ENCODE measurements at places on chromosomes 12 and 14.

DNA sequence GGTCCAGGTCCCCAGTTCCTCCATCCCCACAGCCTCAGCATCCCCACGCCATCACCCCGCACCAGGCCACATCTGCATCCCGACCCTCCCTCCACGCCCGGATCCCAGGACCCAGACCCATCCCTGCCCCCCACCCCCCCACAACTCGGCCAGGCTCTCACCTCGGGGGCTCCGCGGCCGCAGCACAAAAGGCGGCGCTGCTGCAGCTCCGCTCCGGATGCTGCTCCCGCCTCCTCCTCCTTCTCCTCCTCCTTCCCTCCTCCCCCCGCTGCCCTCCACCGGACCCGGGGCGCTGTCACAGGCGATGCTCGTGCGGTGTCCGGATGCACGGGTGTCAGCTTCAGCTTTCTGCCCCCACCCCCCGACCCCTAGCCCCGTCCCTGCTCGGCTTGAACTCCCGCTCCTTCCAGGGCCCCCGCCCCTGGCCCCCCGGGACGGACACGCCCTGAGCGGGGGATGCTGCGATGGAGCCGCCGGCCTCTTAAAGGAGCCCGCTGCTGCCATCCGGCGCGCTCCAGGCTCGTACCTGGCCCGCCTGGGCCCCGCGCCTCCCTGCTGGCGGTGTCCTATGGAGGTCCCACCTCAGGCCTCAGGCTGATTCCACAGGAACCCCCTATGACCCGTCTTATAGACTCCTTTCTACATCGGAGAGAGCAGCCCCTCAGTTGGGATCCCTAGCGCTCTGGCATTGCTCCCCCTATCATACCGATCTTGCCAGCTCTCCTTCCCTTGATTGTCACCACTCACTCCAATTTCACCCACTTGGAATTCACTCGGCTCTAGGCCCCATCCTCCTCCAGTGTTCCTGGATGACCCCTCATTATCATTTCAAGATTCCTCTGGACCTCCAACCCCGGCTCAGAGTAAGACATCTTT, at the start of gene MAP3K12:
MAP3K12 (minus strand) TSS at position 193 of the 876 bp plus-strand sequence. CDS start 12,067 bp downstream, outside the sequence.
- H3K27ac ChIP-seq, result peak within 1 kb of the TSS; percentile 99
- no peaks in the 10 kb centered on the region for H3K36me3 ChIP-seq
- H3K4me3 ChIP-seq, result no peak within 1 kb of the TSS
- DNase-seq, result peak; percentile 48
- no peaks in the 10 kb centered on the region for H3K27me3 ChIP-seq

DNA sequence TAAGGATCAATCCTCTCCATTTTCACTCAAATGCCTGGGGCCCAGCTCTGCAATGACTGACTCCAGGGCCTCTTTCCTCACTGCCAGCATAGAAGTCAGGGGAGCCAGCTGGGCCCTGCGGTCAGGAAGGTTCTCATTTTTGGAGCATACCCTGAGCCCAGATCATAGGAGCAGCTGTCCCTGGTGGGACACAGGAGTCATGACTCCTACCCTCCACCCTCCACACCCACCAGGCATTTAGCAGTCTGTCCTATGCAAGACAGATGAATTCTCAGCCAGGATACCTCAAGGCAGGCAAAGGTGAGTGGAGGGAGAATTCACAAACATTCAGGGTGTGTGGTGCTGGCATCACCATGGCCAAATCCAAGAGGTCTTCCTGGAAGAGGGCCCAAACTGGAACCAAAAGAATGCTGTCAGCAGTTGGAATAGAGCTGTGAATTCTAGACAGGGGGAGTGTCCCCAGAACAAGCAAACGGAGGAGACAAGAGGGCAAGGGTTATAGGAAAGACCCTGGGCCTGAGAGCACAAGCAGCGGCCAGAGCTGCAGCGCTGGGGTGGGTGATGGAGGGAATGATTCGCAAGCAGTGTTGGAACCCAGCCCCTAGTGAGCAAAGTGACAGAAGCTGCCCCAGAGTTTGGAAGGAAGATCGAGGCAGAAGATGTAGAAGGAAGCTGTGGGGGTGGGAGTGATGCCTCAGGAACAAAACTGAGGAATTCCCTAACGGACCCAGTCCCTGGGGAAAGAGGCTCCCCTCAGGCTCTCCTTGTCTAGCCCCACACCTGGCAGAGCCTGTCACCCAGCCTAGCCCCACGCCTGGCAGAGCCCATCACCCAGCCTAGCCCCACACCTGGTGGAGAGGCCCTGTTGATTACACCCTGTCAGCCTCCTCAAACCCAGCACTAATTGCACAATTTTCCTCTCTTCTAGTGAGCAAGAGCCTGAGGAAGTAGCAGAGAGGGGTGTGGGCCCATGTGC, 4.5 kb upstream of the REM2 start:
- peaks cover 4% of the 10 kb centered on the region for H3K36me3 ChIP-seq
- peaks cover 19% of the 10 kb centered on the region for H3K4me1 ChIP-seq
- no peaks in the 10 kb centered on the region for H3K27me3 ChIP-seq
- no peak for DNase-seq
- no peak overlapping the region for H3K4me3 ChIP-seq

GRCh38 chr14:75068294-75069120, 934 bp upstream of the ZC2HC1C start:
- no peaks in the 10 kb centered on the region for H3K36me3 ChIP-seq
- no peaks in the 10 kb centered on the region for H3K27me3 ChIP-seq
- peak overlapping the region; percentile 91 for H3K27ac ChIP-seq
- DNase-seq, result no peak
- peak overlapping the region; percentile 6 for H3K4me3 ChIP-seq

- H3K36me3 ChIP-seq, result no peaks in the 10 kb centered on the region
- no peak for DNase-seq
- H3K4me1 ChIP-seq, result peaks cover 49% of the 10 kb centered on the region
- no peaks in the 10 kb centered on the region for H3K27me3 ChIP-seq
These were observed 46.4 kb upstream of the CHST11 start for GRCh38 chr12:104410326-104410725.

DNA sequence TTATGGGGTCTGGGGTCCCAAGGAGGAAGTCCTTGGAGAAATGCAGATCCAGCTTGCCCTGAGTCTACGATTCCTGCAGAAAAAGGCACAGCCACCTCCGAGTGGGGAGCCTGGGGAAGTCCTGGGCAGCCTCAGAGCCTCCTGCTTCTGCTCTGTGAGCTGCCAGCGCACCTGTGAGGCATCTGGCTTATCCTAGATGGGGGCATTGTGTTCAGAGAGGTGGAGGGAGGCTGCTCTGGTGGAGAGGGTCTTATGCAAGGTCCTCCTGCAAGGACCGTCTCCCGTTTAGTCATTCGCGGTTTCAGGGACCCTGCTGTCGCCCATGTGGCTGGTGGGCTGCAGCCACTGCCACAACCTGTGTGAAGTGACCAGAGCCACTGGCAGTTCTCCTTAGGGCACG, 53.0 kb upstream of the PRMT8 start:
- H3K4me1 ChIP-seq, result no peaks in the 10 kb centered on the region
- H3K36me3 ChIP-seq, result no peaks in the 10 kb centered on the region
- H3K27me3 ChIP-seq, result no peaks in the 10 kb centered on the region
- DNase-seq, result no peak

GRCh38 chr12:75979181-75979580, 52.4 kb downstream of the PHLDA1 start:
- H3K4me3 ChIP-seq, result no peak overlapping the region
- H3K27me3 ChIP-seq, result no peaks in the 10 kb centered on the region
- no peak for DNase-seq

- H3K36me3 ChIP-seq, result no peaks in the 10 kb centered on the region
- peak; percentile 56 for DNase-seq
- H3K27ac ChIP-seq, result peak overlapping the region; percentile 34
These were observed 320.6 kb downstream of the RAD51B start for GRCh38 chr14:68140076-68140741.

DNA sequence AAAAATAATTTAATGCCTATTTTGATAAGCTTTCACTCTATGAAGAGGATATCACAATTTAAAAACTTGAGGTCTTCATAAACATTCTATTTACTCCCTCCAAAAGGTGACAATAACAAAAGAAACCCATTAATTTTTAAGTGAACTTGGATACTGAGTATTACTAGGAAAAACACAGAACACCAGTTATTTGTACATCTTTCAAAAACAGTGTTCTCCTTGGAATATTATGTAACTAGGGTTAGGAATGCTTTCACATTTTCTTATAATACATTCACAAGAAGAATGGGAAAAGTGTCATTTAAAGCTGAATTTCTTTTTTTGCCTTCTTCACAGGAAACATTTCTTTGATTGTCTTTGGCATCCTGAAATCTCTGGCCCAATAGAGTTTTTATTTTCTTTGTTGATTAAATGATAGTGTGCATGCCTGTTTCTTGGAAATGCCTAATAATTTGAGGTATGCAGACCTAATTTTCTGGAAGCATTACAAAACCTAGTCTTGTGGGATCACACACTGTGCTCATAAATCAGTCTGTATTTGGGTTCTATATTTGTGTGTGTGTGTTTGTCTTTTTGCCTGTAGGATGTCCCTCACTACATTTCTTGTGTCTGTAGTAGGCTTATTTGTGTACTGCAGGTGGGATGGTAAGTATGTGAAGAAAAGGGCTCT, 76.5 kb downstream of the WNK1 start:
- no peaks in the 10 kb centered on the region for H3K36me3 ChIP-seq
- H3K4me1 ChIP-seq, result no peaks in the 10 kb centered on the region
- H3K27ac ChIP-seq, result no peak overlapping the region
- no peaks in the 10 kb centered on the region for H3K27me3 ChIP-seq

GRCh38 chr12:52232674-52233461, at the start of gene KRT7:
TSS of gene KRT7 (plus strand) at chr12:52233243. CDS start at chr12:52233297, 54 bp downstream.
- peaks cover 76% of the 10 kb centered on the region for H3K4me1 ChIP-seq
- H3K36me3 ChIP-seq, result no peaks in the 10 kb centered on the region
- H3K27ac ChIP-seq, result peak within 1 kb of the TSS; percentile 67
- no peaks in the 10 kb centered on the region for H3K27me3 ChIP-seq
- no peak within 1 kb of the TSS for H3K4me3 ChIP-seq
- DNase-seq, result peak; percentile 62

GRCh38 chr12:78501825-78502224, 362.7 kb upstream of the SYT1 start:
- DNase-seq, result no peak
- no peaks in the 10 kb centered on the region for H3K36me3 ChIP-seq
- H3K4me3 ChIP-seq, result no peak overlapping the region
- H3K27ac ChIP-seq, result no peak overlapping the region

GRCh38 chr12:109580272-109580671, 6.7 kb downstream of the MVK start:
- no peak overlapping the region for H3K27ac ChIP-seq
- DNase-seq, result no peak
- H3K4me1 ChIP-seq, result peaks cover 5% of the 10 kb centered on the region
- H3K4me3 ChIP-seq, result no peak overlapping the region
- no peaks in the 10 kb centered on the region for H3K27me3 ChIP-seq
